ENCODE measurements at places on chromosomes 12 and 14.

DNA sequence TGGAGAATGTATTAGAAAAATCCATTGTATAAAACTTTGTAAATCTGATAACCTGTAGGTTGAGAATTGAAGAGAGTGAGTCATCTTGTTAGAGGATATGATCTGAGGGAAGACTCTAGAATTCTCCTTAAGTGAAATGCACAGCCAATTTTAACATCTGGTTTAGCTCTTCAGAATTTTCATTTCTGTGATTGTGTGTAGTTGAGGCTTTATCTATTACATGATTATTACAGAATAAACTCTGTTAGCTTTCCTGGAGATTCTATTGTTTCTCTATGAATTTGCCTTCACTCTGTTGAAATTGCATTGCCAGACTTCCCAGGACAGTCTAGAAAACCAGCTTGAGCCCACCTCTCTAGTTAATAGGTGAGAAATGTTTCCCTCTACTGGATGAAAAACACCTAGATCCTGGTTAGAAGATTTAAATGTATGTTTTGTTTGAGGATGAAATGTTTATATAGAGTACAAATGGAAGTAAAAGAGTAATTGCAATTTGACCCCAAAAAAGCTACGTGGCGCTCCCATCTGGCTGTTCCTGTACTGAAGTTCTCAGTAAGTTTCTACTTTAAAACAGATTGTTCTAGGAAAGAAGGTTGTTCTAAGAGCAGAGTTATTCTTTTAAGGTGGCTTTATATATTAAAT lies 2.9 kb downstream of the NUDT4 start:
- no peak for DNase-seq

DNA sequence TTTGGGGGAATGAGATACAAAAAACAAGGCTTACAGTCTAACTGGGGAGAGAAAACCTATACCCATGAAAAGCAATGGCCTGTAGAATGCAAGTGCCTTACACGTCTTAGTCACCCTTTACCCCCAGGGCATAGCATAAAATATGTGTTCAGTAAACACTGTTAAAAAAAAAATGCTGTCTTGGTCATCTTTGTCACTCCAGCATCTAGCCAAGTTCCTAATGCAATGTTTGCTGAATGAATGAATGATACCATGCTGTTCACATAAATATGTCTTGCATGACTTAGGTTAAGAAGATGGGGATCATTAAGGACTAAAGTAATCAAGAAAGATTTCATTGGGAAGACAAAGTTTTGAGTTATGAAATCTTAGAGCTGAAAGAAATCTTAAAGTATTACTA lies 38.5 kb downstream of the PPP2R5E start:
- DNase-seq, result no peak

DNA sequence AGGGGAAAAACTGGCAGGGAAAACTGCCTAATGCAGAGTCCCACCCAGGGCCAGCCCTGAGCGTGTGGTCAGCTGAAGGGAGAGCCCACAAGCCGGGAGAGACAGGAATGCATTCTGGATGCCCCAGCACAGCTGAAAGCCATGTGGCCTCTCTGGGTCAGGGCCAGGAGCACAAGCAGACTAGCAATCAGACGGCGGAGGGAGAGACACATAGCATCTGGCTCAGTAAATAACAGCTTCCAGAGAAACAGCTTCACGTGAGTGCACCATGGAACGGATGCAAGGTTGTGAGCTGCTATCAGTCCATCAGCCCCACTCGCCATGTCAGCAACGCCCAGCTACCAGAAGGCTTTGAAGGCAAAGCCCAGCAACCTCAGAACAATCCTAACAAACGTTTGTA lies 28.2 kb upstream of the TMEM106C start:
- no peak for DNase-seq

- no peak for DNase-seq
These were observed 24.1 kb upstream of the ADIPOR2 start for GRCh38 chr12:1666685-1667162.

GRCh38 chr12:116133149-116133548 lies 144.3 kb downstream of the MED13L start:
- no peak for DNase-seq
